ENCODE measurements at places on chromosomes 3 and 15.

DNA sequence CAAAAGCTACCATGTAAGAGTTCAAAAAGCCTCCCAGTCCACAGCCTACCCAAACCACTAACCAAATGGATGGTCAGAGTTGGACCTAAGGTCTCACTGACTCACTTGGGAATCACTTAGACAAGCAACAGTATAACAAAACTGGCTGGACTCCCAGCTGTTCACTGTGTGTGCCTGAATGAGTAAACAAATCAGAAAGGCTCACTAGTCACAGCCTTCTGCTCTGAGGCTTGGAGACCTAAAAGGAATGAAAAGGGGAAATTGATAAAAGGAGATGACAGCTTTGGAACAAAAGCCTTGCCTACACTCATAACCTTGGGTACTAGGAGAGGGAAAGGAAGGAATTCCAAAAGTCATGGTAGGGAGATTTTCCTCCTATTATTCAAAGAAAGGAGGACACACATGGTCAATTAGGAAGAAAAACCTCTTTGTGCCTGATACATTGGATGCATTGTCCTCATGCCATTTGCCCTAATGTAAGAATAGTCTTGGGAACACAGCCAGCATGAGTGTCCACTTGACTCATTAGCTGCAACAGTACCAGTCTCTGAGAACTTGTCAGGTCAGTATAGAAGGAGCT, 92.3 kb downstream of the FRMD5 start:
- DNase-seq: no peak

GRCh38 chr15:25171856-25172687, 217.3 kb downstream of the SNRPN start:
- no peak for DNase-seq

DNA sequence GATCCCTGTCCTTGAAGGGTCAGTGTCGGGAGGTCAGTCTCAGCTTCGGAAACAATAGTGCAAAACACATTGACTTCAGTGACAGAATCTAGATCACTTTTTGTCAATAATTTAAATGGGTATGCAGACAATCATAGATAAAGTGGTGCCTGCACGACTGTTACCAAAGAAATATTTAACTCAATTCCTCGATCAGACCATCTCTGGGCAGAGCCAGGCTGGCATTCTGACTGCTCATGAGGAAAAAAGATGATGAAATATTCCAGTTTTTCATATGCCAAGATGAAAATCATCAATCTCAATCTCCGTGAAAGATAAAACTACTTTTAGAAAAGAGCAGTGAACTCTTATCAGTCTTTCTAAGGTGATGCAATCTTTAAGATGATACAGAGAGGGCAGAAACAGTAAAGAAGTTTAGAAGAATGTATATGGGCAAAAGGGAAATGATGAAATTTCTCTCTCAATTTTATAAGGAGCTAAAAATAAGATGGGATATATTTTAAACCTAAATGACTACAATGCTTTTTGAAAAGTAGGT, 169.9 kb downstream of the WDR72 start:
- no peak for DNase-seq

GRCh38 chr3:187212705-187213104, 15.4 kb downstream of the RTP1 start:
- DNase-seq: no peak

GRCh38 chr3:132006605-132007204, 28.1 kb downstream of the CPNE4 start:
- peak; percentile 16 for DNase-seq

GRCh38 chr3:64238971-64239667, 13.9 kb upstream of the PRICKLE2 start:
- DNase-seq: no peak

GRCh38 chr15:41825572-41826535, 2.0 kb upstream of the JMJD7 start:
- DNase-seq: no peak

DNA sequence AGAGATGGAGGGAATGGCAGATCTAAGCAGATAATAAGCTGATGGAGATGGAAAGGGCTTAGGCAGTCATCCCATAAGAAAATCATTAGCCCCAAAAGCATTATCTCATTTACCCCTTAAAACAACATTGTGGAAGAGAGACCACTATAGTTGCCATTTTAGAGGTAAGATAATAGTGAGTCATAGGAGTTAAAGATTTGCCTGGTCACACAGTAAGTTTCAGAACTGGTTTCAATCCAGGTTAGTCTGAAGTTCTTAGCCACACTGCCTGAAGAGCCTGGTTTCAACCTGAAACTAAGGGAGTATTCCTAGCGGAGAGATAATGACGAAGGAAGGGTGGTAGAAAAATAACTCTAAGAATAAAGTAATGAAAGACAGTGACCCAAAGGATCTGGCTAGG, 13.0 kb upstream of the UBR1 start:
- no peak for DNase-seq

DNA sequence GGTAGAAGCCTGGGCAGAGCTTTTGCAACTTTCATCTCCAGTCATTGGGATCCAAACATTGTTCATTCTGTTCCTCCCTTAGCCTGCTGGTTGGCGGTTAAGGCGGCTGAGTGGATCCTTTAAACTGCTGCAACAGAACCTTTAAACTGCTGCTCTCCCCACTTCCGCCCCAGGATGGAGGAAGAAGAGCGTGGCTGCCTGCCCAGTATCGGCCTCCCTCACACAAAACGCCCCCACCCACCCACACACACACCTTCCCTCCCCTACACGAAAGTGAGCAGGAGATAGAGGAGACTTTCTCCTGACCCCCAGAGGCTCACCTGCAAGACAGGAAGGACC, 460 bp upstream of the ZMAT3 start:
- no peak for DNase-seq

GRCh38 chr3:42061713-42062380, 29.3 kb upstream of the TRAK1 start:
- peak; percentile 83 for DNase-seq

DNA sequence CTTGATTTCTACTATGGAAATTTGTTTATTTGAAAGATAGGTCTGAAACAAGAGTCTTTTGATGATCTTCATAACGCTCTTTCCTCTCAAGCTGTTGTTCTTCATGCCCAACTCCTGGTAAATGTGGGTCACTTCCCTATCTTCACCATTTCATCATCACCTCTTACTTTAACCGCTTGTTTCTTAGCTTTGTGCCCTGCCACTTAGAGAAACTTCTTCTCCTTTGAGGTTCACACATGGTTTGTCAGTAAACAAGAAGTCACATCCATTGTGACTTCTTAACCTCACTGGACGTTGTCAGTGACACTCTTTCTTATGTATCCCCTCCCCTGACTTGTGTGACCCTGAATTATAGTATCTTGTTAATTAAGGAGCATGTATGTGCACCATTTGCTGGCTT, 16.9 kb upstream of the P2RY13 start:
- DNase-seq: no peak

GRCh38 chr3:67357610-67358458, 296.6 kb downstream of the SUCLG2 start:
- DNase-seq: peak; percentile 40

- no peak for DNase-seq
Measured at GRCh38 chr3:171248426-171249111, 211.6 kb downstream of the TNIK start.

GRCh38 chr3:126398423-126399350, 4.0 kb downstream of the CFAP100 start:
- no peak for DNase-seq

GRCh38 chr15:76982756-76983155, 12.2 kb upstream of the PSTPIP1 start:
- DNase-seq: no peak

- no peak for DNase-seq
Measured at GRCh38 chr3:4732925-4733324, 239.8 kb downstream of the ITPR1 start.

- no peak for DNase-seq
Measured at GRCh38 chr3:19931180-19931692, 2.8 kb downstream of the EFHB start.

DNA sequence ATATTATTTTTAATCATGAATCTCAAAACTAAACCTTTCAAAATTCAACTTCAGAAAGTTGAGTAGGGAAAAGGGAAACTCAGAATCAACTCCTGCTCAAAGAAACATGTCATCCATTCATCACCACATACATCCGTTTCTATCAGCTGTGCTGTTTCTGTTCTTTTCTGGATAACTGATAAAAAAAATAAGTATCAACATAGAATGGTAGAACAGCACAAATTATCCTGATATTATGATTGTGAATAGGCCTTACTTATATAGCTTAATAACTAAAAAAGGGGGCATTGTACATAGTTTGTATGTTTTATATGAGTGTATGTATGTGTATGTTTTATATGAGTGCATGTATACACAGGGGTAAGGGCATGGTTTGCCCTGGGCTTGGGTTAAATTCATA, 3.1 kb downstream of the TM4SF1 start:
- no peak for DNase-seq

- DNase-seq: no peak
Measured at GRCh38 chr3:170062769-170063168, 25.0 kb downstream of the GPR160 start.

DNA sequence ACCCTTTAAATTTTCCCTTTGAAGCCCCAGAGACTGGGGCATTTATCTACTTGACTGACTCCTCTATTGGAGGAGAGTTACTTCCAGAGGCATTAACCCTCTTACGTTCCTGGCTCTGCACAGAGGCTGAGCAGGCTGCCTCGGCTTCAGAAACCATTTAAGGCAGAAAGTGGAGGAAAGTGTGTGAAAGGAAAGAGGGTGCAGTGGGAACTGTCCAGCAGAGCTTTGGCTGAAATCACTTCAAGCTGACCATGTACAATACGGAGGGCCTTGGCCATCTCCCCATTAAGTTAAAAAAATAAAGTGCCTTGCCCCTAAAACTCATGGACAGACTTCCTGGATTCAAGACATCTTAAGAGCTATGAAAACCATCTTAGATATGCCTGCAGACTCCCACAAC, 238.7 kb downstream of the SV2B start:
- DNase-seq: no peak

GRCh38 chr15:65795663-65796216, 3.6 kb upstream of the DENND4A start:
- DNase-seq: no peak

GRCh38 chr3:146590521-146590920, 14.6 kb downstream of the PLSCR5 start:
- DNase-seq: no peak

- no peak for DNase-seq
Measured at GRCh38 chr3:102757950-102758349, 323.1 kb downstream of the ZPLD1 start.

GRCh38 chr3:42654331-42655201, 1.1 kb downstream of the ZBTB47 start:
- DNase-seq: peak; percentile 7

GRCh38 chr3:184040010-184040409, 8.5 kb downstream of the HTR3D start:
- no peak for DNase-seq

DNA sequence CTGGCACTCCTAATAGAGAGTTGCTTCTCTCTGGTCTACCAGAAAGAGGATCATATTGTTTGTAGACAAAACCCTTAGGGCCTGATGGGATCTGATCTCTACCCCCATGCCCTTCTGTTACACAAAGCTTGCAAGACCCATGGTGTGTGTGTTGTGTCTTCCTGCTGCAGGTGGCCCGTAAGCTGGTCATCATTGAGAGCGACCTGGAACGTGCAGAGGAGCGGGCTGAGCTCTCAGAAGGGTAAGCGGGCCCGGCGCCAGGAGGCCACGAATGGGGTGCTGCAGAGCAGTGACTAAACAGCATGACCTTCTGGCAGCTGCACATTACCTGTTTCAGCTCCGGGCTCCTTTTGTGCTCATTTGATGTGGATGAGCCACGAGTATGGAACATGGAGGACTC, 18.2 kb downstream of the TPM1 start:
- DNase-seq: no peak

DNA sequence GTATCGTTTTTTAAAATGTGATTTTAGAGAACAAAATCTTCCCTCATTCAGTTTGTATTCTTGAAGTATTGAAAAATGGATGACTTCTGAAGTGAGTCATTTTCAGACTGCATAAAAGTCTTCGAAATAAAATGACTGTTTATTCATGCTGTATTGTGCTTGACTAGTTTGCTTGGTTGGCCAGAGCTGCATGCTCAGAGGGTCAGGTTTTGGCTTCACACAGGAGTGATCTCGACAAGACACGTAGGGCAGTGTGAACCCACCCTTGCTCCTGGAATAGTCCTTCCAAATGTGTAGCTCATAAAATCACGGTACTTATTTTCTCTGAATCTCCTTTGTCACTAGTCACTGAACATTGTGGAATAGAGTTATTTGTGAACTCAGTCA, 73.3 kb downstream of the FNDC3B start:
- no peak for DNase-seq

DNA sequence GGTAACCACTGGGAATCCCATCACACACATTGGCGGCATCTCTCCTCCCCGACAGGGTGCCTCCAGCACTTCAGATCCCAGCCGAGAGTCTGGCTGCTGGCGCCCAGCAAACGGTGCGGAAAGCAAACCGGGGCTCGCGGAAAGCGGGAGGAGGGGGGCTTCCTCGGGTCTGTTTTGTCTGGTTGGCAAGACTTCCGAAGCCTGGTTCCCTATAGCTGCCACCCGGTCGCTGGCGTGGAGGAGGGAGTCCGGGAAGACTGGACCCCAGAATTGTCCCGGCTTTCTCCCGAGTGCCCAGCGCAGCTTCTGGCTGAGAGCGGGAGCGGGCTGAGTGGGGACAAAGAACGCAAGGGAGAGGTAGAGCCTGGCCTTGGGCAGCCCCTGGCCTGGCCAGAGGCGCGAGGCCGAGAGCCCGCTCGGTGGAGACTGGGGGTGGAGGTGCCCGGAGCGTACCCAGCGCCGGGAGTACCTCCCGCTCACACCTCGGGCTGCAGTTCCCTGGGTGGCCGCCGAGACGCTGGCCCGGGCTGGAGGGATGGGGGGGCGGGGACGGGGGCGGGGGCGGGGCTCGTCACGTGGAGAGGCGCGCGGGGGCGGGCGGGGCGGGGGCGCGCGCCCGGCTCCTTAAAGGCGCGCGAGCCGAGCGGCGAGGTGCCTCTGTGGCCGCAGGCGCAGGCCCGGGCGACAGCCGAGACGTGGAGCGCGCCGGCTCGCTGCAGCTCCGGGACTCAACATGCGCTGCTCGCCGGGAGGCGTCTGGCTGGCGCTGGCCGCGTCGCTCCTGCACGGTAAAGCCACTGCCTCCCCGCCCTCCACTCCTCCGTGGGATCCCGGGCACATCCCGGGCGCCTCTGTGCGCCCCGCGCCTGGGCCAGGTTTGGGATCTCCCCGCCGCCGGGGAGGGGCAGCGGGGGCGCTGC, at the start of gene CHRNA7:
Gene CHRNA7, plus strand, starts transcription at position 654 of the 920 bp plus-strand sequence. Its CDS starts 80 bp downstream, at position 734.
- DNase-seq: peak; percentile 23
